ENCODE measurements at places on chromosomes 11 and 22. TPM values are rescaled to one million over a fixed set of nuclear protein-coding genes. Genes with fewer than 3 reads are reported as not detected.

The WBP2NL gene
- total RNA-seq: 0.20 TPM

The CFAP300 gene
- not detected for total RNA-seq

The NXPE4 gene
- not detected for total RNA-seq

The PI4KA gene
- total RNA-seq: 22.1 TPM

The CBY1 gene
- 28.0 TPM for total RNA-seq

The CD3E gene
- not detected for total RNA-seq

The OR5AN1 gene
- not detected for total RNA-seq

The PLAAT2 gene
- not detected for total RNA-seq

The TAF10 gene
- 36.2 TPM for total RNA-seq

The AGBL2 gene
- 0.18 TPM for total RNA-seq

The PGR gene
- total RNA-seq: 0.07 TPM

The SCT gene
- not detected for total RNA-seq

The ANO5 gene
- total RNA-seq: 4.7 TPM

The FIBIN gene
- not detected for total RNA-seq

The CALCA gene
- total RNA-seq: not detected

The OR9G1 gene
- total RNA-seq: not detected

The SAA1 gene
- total RNA-seq: not detected

The OR51B4 gene
- total RNA-seq: not detected

The OR6X1 gene
- total RNA-seq: not detected

The CTSW gene
- total RNA-seq: 0.07 TPM

The SLC15A3 gene
- total RNA-seq: 8.7 TPM

The MMP8 gene
- total RNA-seq: not detected

The ZBTB16 gene
- total RNA-seq: 17.3 TPM

The RASGRP2 gene
- total RNA-seq: 0.53 TPM

The VPS37C gene
- total RNA-seq: 11.0 TPM

The SEPTIN5 gene
- total RNA-seq: 11.8 TPM

The DRICH1 gene
- 0.13 TPM for total RNA-seq

The OR5AS1 gene
- total RNA-seq: not detected

The HTR3B gene
- total RNA-seq: not detected

The POU2AF3 gene
- total RNA-seq: not detected

The SLC22A25 gene
- not detected for total RNA-seq

The SLC7A4 gene
- total RNA-seq: not detected

The SCGB1C1 gene
- total RNA-seq: not detected

The TMEM123 gene
- total RNA-seq: 178 TPM

The SPINDOC gene
- 17.1 TPM for total RNA-seq

The SYCE3 gene
- not detected for total RNA-seq

The KIRREL3 gene
- not detected for total RNA-seq

The MOGAT2 gene
- not detected for total RNA-seq

The ENTHD1 gene
- not detected for total RNA-seq

The RAB39A gene
- 0.07 TPM for total RNA-seq

The SLC22A8 gene
- not detected for total RNA-seq

The SEPTIN3 gene
- total RNA-seq: 0.07 TPM

The C11orf54 gene
- 13.3 TPM for total RNA-seq

The PPP6R2 gene
- total RNA-seq: 62.3 TPM

The SH3BP1 gene
- total RNA-seq: 1.5 TPM

Data from pulmonary artery endothelial cell (primary cell).